ENCODE measurements at places on chromosomes 4 and X.

DNA sequence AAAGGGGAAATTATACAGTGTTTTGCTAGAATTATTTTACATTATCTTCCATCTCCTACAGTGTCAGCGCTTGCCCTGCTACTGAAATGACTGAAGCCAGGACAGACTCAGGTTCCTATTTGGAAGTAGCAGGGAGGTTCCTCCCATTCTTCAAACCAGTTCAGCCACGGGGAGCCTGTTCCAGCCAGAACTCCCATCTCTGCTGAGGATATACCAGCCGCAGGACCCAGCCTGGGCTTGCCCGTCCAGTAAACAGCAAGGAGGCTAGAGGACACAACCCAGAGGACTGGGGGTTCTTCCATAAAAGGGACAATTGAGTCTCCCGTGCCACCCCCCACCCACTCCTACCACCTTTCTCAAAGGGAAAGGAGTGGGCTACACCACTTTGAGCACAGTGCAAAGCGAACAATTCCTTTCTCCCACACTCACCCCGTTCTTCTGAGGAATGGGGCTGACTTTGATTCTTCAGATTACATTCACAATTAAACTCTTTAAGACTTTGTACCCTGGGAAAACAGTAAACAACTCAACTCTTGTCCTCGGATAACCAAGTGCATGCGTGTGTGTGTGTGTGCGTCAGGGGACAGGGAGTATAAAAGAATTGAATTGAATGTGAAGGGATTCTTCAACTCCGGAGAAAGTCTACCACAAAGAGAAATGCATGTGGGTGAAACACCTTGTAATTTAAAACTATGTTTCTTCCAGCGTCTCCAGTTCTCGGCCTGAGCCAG is 31.0 kb upstream of the PPARGC1A start:
- no peak for DNase-seq

GRCh38 chrX:9677098-9677739 is 88.4 kb downstream of the GPR143 start:
- no peak for DNase-seq

- no peak for DNase-seq
These were observed 51.2 kb upstream of the HCCS start for GRCh38 chrX:11059933-11060332.

DNA sequence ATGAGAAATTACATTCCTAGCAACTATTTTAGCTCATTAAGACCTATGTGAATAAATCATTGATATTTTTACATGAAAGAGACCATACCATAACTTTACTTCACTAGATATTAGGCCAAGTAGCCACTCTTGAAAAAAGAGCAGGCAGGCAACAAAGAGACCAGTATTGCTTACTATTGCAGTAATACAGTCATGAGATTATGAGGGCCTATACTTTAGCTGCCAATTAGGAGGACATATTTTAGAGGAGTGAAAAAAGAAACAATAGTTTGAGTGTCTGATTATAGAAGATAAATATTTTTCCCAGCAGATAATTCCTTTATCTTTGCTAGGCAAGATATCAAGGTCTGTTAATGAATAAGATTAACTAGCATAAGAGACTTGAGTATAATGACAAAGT is 739.0 kb downstream of the GRID2 start:
- DNase-seq: no peak

DNA sequence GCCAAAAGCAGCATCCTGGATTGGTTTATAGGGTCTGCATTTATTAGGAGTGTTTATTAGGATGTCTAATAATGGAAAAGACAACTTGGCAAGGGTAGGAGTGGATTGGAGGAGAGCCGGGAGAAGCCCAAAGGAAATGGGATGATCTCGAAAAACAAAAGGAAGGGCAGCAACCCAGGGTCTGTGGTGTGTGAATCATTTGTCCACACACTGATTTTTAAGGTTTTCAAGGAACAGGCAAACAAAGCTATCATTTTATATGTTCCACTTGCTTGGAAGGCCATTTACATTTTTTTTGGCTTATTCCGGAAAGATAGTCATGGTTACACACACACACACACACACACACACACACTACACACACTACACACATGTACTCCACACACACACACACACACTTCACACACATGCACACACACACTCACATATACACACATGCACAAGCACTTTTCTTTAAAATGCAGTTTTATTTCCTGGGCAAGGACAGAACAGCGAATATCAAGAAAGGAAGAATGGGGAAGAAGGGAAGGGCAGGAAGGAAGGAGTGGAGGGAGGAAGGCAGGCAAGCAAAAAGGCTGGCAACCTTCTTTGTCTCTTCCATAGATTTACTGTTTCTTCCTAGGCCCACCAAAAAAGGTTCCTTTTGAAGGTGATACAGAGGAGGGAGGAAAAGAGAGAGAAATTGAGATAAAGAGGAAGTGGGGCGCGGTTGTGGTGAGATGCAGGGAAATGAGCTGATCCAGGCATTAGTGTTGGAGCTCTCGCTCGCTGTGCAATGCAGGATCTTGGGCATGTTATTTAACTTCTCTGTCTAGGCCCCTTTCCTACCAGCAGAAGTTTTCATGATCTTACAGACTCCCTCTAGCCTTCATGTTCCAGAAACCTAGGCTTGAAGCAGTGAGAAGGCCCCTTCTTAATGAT is 88.6 kb upstream of the MAML3 start:
- no peak for DNase-seq

DNA sequence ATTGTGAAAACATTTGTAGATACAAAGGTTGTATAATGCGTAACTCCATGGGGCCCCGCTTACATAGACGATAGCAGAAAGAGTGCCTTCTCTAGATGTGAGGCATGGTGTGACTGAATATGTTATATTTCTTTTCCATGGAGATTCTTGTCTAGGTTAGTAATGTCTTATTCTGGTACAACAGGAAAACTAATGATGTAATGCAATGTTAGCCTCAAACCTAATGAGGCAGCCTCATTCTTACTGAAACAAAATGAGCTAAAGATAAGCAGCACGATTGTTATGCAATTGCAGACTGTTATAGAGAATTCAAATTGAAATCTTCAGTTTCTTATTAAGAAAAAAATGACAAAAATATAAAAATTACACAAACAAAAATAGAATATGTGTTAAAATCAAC is 171.1 kb upstream of the ANKRD50 start:
- no peak for DNase-seq

GRCh38 chrX:9458516-9459078 is 6.3 kb upstream of the TBL1X start:
- DNase-seq: no peak

All from stimulated activated CD4-positive, alpha-beta T cell treated with anti-CD3 and anti-CD28 coated beads, Interleukin-4, amount 100 ng/mL, for 4 hours (primary cell).